Thymus (tissue), 14 donors: ENCODE measurements at places on chromosomes 16 and 17. TPM values are rescaled to one million over a fixed set of nuclear protein-coding genes. Genes with fewer than 3 reads are reported as not detected.

- DNase-seq = no peak
Measured at GRCh38 chr17:57549468-57549867, 195.6 kb downstream of the CCDC182 start.

Gene NTN1
- total RNA-seq = 2.0 TPM

Gene GGT6
- 0.90 TPM for total RNA-seq

Gene CDK12
- 26.1 TPM for total RNA-seq

- DNase-seq = peak; percentile 63
Measured at GRCh38 chr17:77326076-77326591, 185.4 kb downstream of the SEC14L1 start.

DNA sequence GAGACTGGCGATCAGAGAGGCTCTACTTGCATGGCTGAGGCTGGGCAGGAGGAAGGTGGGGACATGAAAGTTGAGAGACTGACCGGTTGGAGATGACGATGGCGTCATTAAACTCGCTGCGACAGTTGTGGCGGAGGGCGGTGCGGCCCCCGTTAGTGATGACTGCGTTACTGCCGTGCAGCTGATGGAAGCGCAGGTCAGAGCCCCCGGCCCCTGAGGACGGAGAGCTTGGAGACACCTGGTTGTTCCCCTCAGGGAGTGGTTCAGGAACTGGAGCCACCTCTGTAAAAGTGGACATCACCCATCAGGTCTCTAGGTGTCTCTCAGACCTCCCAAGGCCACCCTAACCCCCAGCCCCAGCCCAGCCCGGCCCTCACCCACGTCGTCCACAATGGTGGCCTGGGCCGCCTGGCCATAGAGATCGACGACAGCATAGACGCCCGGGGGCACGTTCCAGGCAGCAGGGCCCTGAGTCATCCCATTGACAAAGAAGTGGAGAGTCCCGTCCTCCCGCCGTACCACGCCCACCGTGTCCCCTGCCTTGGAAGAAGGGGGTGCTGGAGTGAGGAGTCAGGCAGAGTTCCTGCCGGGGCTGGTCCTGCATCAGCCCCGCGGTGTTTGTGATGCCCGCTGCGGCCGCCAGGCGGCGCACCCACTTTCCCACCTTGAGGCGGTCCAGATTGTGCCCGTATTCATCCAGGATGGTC is 5.3 kb downstream of the NEURL4 start:
- DNase-seq = no peak

Gene CD300A
- total RNA-seq = 28.0 TPM

DNA sequence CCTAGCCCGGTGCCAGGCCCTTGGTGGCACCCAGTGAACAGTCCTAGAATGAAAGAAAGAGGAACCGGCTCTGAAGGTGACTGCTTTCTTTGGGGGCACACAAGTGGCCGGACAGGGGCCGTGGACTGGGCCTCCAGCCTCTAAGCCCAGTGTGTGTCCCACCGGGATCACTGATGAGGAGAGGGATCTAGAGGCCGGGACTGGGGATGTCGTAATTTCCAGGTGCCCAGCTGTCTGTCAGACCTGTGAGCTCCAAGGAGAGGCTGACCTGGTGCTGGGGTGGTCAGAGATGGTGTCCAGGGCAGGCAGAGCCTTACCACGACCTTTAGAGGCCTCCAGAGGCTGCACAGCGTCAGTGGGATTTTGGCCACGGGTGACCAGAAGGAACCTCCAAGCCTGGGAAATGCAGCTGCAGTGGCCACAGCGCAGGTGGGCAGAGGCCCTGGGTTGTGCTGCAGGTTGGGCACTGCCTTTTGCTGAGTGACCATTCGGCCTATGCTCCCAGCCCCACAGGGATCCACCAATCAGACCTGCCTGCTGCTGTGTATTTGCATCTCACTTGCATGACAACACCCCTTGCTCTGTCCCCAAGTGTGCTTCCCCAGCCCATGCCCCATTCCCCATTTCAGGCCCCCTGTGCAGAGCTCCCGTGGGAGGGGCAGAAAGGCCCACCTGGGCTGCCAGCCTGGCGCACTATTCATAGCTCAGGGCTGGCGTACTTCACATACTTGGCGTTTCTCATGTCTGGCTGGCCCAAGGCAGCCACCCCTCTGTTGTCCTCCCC is 12.5 kb downstream of the ARHGAP23 start:
- no peak for DNase-seq

DNA sequence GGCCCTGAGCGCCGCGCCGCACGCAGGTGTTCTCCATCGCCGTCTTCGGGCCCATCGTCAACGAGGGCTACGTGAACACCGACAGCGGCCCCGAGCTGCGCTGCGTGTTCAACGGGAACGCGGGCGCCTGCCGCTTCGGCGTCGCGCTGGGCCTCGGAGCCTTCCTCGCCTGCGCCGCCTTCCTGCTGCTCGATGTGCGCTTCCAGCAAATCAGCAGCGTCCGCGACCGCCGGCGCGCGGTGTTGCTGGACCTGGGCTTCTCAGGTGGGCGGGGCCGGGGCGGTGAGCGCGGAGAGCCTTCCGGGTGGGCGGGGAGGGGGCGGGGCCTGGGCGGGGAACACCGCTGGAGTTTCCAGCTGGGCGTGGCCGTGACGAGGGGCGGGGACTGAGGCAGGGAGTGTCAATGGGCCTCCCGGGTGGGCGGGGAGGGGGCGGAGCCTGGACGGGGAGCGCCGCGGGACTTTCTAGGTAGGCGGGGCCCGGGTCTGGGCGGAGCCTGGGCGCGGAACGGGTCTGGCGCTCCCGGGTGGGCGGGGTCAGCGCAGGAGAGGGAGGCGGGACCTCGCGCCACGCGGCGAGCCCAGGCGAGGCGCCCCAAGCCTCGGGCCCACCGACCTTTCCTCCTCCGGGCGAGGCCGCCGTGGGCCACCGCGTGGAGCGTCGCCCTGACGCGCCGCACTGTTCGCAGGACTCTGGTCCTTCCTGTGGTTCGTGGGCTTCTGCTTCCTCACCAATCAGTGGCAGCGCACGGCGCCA is 2.4 kb downstream of the SYNGR3 start:
- DNase-seq = peak; percentile 86

- no peak for DNase-seq
Measured at GRCh38 chr16:66377324-66377723, 10.8 kb downstream of the CDH5 start.

- DNase-seq = peak; percentile 40
Measured at GRCh38 chr16:29738514-29738913, 7.3 kb downstream of the C16orf54 start.

GRCh38 chr16:67456391-67457081 is 24.4 kb downstream of the ATP6V0D1 start:
- no peak for DNase-seq

- no peak for DNase-seq
Measured at GRCh38 chr17:59859444-59860025, 33.2 kb downstream of the TUBD1 start.
